ENCODE measurements at places on chromosomes 6 and 20. TPM values are rescaled to one million over a fixed set of nuclear protein-coding genes. Genes with fewer than 3 reads are reported as not detected.
A peak's percentile ranks its signal among the peaks of the same experiment; 100 is the strongest.

DNA sequence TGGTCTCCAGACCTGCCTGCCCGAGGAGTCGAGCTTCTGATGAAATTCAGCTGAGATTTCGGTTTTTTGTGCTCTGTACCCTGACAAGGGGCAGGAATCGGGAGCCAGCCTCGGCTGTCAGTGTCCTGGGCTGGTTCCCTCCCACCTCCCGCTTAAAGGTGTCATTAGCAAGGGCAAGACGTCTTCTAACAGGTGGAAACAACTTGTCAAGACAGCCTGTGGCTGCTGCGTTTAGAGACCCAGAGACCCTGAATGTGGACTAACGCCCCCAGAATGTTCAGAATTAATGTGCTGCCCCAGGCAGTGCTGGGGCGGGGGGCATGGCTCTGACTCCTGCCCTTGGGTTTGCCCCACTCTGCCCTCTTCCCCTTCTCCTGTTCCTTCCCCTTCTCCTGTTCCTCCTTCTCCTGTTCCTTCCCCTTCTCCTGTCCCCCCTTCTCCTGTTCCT lies 69.7 kb downstream of the PHACTR3 start:
- no peak for DNase-seq

- no peak for DNase-seq
Observed at GRCh38 chr20:36043441-36043840, 75.1 kb downstream of the CNBD2 start.

DNA sequence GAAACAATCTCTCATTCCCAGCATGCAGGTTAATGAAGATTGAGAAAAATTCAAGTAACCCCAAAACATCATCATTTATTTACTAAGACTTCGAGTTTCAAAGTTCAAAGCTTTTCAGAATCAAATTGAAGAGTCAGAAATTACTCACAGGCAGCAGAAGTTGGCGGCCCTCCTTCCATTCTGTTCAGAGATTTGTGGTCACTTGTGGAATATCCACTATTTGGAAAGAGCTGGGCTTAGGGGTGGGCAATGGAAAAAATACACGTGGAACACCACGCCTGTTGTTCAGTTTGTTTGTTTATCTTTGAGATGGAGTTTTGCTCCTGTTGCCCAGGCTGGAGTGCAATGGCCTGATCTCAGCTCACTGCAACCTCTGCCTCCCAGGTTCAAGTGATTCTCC lies 108.6 kb upstream of the NAA20 start:
- no peak for DNase-seq

GRCh38 chr6:30295837-30296236 lies 30.9 kb upstream of the TRIM39 start:
- no peak for DNase-seq

GRCh38 chr6:1423578-1423977 lies 34.2 kb downstream of the FOXF2 start:
- no peak for DNase-seq

- no peak for DNase-seq
Observed at GRCh38 chr6:122484760-122485159, 13.2 kb upstream of the SERINC1 start.

- peak; percentile 56 for DNase-seq
Observed at GRCh38 chr6:43990275-43990626, 137.0 kb downstream of the MRPL14 start.

DNA sequence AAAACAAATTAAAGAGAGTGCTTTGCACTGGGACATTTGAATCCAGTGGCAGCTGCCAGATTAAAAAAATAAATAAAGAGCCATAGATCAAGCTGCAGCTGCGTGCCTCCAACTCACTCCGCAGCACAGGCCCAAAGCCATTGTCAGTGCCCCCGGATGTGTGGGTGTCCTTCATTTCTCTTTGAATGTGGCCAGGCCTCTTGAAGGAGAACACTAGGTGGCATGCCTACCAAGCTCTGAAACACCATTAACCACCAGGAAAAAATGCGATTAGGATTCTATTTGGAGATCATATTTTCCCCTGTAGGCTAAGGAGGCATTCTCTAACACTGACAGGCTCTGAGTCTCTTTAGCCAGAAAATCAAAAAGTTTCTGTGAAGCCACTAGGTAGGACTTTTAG lies 549.8 kb downstream of the PRKN start:
- DNase-seq, result peak; percentile 50

- peak; percentile 80 for DNase-seq
Observed at GRCh38 chr6:10999994-11000393, 44.1 kb downstream of the ELOVL2 start.

DNA sequence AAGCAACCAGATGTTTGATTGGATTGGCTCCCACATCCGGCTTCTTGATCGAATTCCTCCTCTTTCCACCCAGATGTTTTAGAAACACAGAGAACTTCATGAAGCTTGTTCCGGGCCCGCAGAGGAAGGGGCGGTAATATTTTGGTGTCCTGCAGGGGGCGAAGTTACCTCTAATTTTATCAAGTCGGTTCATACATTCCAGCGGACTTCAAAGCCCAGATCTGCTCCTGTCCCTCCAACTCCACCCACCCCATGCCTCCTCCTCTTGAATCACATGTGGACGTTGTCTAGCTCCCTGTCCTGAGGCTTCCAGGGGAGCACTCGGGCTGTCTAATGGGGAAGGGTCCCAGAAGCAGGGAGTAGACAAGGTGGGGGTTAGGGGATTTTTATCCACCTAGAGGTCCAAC lies 2.9 kb upstream of the BMP6 start:
- DNase-seq, result peak; percentile 79

DNA sequence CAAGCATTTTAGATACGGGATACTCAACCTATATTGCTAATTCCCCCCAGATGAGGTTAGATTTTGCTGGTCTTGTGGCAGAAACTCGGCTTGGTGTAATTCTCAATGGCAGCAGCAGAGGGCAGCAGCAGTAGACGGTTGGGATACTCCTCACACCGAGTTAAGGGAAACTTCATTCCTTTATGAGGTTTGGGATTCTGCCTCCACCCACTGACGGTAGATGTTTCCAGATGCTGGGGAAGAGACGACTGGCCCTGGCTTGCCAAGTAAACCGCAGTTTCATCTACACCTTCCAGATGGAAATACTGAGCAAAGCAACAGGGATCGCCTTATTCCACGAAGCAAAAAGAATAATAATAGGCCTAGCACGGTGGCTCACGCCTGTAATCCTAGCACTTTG lies 8.2 kb upstream of the TBC1D7 start:
- peak; percentile 89 for DNase-seq

GRCh38 chr6:81172056-81172740 lies 580.3 kb downstream of the TENT5A start:
- DNase-seq, result peak; percentile 53

- no peak for DNase-seq
Observed at GRCh38 chr6:53710788-53711187, 45.2 kb upstream of the KLHL31 start.

GRCh38 chr6:1052262-1052661 lies 259.6 kb upstream of the FOXQ1 start:
- no peak for DNase-seq

Gene KCNK16
- polyA plus RNA-seq, result not detected

Gene RSPO4
- not detected for polyA plus RNA-seq

Gene PANK2
- polyA plus RNA-seq, result 33.7 TPM

Gene APCDD1L
- polyA plus RNA-seq, result 0.18 TPM

Gene ACSS1
- polyA plus RNA-seq, result 3.4 TPM

Gene SLC22A7
- not detected for polyA plus RNA-seq

Gene LAMA4
- 662 TPM for polyA plus RNA-seq

Gene UBR2
- polyA plus RNA-seq, result 17.9 TPM
